ENCODE measurements at places on chromosomes 5 and 9.

- no peak for DNase-seq
Observed at GRCh38 chr9:14021871-14022525, 291.9 kb downstream of the NFIB start.

DNA sequence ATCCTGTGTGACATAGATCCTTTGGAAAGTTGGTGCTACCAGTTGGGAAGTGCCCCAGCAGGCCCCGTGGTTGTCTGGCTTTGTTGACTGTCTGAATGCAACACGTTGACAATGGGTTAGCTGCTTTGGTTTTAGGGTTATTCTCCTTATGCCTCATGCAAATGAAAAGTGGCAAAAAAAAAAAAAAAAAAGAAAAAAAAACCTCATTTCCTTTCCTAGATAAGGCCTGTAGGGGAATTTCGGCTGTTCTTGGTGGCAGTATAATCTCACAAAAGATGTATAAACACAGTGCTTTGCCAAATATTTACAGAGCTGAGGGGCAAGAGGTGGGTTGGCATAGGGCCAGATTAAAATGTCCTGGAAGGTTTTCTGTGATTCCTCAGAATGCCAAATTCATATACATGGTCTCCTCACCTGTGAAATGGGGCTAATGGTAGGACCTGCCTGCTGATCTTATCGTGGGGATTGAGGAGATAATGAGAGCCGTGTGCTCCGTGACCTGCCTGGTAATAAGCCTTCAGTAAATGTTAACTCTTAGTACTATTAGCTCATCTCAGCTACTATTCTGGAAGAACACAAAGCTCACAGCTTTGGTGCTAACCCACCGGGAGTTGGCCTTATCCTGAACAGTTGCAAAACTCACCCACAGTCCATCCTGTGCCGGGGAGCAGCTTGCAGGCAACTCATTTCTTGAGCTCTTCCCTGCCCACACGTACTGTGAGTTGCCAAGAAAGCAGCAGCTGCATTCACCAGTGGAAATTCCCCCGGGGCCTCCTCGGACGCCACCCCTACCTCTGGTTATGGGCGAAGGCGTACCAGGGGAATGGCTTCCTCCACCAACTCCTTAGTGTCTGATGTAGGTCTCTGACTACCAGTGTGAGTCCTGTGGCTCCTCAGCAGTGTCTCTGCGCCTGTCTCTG is 220.3 kb downstream of the NR3C1 start:
- no peak for DNase-seq

DNA sequence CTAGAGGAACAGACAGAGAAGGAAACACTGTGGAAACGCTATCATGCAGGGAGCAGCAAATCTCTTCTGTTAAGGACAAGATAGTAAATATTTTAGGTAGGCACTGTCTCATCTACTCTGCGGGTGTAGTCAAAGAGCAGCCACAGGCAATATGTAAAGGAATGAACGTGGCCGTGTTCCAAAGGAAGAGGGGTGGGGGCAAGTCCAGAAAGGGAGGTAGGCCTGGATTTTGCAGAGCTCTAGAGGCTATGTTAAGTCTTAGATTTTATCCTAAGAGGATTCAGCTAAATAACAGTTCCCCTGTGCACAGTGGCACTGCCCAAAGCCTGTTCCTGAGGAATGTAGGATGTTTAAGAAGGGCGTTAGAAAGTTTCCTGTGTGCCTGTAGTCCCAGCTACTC is 161.6 kb downstream of the ACTL7B start:
- no peak for DNase-seq

DNA sequence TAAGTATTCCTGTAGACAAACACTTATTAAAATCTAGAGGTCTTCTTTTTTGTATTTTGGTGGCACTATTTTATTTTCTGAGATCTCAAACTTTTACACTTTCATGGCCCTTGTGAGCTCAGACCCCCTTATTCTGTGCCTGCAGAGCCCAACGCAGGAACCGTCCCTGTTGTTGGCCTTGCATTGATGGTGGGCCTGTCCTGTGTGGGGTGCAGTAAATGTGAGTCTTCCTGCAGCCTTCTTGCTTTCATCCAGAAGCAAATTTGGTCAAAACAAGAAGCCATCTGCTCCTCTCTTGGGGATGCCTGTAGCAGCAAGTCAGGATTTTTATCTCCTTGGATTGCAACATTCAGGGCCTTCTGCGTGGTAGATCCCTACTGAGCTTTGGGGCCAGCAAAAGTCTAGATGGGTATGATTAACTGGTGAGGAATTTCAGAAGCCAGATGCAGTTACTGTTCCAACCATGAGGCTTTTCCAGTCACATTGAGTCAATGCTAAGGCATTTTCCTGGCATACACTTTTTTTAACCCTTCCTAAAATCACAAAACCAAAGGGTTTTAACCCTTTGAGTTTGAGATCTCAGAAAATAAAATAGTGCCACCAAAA is 31.7 kb downstream of the BASP1 start:
- DNase-seq, result peak; percentile 78

GRCh38 chr9:124438091-124438490 is 12.2 kb upstream of the ADGRD2 start:
- no peak for DNase-seq

DNA sequence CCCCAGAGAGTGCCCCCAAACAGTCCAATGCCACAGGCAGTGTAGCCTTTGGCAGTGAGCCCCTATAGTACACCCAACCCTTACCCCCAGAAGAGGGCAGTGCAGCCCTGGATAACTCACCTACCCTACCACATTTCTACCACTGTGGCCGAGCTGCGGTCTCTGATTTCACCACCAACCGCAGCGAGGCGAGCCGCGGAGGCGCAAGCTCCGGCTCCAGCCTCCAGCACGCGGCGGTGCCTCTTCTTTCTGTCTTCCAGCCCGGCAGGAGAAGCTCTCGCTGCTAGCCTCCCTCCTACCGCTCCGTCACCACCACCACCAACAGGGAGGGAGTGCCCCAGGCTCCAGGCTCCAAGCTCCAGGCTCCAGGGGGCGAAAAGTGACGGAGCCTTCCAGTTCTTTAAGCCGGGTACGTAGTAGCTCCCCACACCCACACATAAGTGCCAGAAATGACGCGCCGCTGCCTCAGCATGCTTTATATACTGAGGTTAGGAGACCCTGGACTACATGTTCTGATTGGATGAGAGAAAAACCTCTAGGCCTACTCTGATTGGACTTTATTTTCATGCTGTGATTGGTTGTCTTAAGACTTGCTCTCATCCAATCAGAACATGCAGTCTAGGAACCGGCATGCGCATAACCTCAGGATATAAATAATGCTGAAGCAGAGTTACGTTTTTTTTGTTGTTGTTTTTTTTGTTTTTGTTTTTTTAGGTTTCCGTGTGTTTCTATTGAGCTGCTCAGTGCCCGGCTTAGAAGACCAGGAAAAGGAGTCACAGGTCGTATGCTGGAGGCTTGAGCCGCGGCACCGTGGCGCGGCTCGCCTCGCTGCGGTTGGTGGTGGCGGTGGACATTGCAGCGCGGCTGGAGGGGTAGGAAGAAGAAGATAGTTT is at the start of gene PCAT7:
TSS of gene PCAT7 (plus strand) at position 645 of the 893 bp plus-strand sequence.
- peak; percentile 66 for DNase-seq

DNA sequence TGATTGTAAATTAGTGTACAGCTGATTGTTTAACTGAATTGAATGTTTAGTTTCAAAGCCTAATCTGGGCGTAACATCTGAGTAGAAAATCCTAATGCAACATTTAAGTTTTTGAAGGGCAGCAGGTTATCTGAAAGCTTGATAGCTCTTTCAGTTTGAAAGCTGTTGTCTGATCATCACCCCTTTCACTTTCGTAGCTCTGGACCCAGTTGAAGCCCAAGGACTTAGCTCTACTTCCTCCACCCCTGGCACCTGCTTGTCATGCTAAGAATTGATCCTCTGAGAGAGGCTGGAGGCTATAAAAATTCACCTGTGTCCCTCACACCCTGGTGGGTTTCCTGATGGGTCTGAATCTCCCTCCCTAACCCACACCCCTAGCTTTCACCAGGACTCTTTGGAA is 86.0 kb downstream of the ZFAND5 start:
- DNase-seq, result no peak

DNA sequence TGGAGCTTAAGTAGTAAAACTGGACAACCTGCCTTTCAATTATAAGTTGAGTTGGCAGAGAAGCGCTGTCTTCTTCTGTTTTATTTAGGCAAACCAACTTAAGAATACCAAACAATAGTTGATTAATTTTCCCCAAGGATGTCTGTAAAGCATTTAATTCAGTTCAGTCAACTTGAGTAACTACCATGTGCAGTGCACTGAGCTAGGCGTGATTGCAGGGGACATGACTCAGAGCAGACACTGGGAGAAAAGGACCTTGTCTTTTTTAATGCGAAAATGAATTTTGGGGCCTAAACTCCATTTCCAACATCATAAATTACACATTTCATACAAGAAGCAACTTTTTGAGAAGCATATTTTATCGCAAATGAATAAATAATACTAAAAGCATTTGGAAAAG is 66.3 kb downstream of the FBXL7 start:
- DNase-seq, result no peak

DNA sequence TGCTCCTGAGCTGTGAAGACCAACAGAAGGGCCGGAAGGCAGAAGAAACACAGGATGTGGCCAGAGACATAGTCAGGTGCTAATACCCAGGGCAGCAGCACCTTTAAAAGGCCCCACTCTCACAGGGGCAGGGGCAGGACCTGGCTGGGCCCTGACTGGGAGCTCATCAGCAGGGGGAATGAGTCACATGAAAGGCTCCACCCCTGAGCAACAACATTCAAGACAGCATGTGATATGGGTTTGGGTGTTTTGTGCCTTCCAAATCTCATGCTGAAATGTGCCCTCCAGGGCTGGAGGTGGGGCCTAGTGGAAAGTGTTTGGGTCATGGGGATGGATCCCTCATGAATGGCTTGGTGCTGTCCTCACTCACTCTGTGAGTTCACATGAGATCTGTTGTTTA is 181.7 kb downstream of the ERCC6L2 start:
- DNase-seq, result peak; percentile 56

DNA sequence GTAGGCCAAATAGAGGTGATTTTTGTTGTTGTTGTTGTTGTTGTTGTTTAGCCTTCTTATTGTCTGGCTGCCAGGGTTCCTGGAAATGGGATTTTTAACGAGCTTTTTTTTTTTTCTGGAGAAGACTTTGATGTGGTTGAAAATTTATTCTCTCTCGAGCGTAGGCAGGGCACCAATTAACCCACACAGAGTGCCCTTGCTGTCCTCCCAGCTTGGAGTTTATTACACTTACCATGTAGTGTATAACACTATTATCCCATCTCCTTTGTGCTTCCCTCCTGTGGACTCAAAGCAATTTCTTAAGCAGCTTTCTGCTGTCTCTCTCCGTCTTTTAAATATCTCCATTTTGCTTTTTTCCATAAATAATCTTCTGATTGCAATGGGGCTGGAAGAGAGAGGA is 57.4 kb downstream of the OR2K2 start:
- DNase-seq, result no peak

GRCh38 chr5:74667396-74667795 is 17.6 kb upstream of the HEXB start:
- no peak for DNase-seq

DNA sequence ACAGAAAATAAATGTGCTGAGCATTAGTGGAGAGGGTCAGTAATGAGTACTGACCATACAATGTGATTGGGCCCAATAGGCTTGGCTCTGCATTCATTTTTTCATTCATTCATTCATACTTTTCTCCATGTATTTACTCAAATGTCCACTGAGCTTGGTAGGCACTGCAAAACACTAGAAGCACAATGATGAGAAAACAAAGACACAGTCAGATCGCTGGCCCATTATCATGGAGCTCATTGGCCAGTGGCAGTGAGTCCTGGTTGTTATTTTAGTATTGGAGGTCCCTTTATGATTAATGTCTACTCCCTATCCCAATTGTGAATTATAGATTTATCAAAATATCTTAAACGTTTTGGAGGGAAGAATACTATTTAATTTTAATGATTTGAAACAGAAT is 1079.7 kb upstream of the DMAC1 start:
- no peak for DNase-seq

- DNase-seq, result no peak
Observed at GRCh38 chr5:149549461-149550267, 1.6 kb downstream of the CSNK1A1 start.

- no peak for DNase-seq
Observed at GRCh38 chr5:67561151-67561932, 364.7 kb upstream of the CD180 start.

DNA sequence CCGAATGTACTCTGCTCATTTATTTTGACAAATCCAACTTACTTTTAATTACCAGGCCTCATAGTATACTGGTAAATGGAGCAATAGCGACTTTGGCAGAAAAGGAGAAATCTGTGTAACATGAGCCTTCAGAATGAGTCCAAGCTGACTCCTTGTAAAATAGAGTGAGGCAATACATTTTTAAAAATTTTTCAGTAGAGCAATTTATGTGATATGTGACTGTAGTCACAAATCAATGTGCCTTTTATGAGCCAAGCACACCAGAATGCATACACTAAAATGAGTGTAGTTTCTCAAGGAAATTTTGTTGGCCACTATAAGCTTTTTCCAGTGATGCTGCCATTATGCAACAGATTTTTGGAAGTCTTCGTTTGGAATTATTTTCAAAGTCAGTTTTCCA is 73.8 kb downstream of the SNCAIP start:
- DNase-seq, result no peak

GRCh38 chr5:173435447-173435846 is 107.2 kb upstream of the STC2 start:
- no peak for DNase-seq

- DNase-seq, result no peak
Observed at GRCh38 chr5:179780362-179780761, 13.4 kb upstream of the LTC4S start.

DNA sequence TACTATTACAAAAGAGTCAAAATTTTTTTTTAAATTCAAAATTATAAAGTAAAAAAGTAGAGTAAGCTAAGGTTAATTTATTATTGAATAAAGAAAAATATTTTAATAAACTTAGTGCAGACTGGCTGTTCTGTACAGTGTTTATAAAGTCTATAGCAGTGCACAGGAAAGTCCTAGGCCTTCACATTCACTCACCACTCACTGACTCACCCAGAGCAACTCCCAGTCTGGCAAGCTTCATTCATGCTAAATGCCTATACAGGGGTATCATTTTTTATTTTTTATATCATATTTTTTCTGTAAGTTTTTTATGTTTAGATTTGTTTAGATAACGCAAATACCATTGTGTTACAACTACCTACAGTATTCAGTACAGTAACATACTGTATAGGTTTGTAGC is 700.7 kb upstream of the GRAMD2B start:
- no peak for DNase-seq

DNA sequence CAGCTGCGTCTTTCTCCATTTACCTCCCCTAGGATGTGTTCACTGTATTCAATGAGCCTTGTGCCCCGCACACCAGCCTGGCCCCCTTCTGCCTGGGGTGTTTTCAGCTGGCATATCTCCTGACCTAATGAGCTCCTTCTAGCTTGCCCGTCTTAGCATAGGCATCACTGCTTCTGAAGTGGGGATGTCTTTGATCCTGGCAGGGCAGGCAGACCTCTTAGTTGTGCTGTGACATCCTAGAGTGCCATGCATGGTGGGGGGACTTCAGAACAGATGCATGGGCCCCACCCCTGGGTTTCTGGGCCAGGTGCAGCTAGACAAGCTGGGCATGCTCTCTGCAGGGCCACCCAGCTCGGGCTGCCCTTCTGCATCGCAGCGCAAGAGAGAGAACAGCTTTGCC is 172.7 kb downstream of the GADD45G start:
- no peak for DNase-seq

Data from H54 (cell line).